ENCODE measurements at places on chromosomes 16 and 17. TPM values are rescaled to one million over a fixed set of nuclear protein-coding genes. Genes with fewer than 3 reads are reported as not detected.

- DNase-seq, result no peak
These were observed 98.0 kb downstream of the CYTH1 start for GRCh38 chr17:78684026-78684425.

- no peak for DNase-seq
These were observed 112.7 kb upstream of the CREBBP start for GRCh38 chr16:3993052-3993785.

- DNase-seq, result no peak
These were observed 41.5 kb downstream of the C16orf82 start for GRCh38 chr16:27108051-27108770.

DNA sequence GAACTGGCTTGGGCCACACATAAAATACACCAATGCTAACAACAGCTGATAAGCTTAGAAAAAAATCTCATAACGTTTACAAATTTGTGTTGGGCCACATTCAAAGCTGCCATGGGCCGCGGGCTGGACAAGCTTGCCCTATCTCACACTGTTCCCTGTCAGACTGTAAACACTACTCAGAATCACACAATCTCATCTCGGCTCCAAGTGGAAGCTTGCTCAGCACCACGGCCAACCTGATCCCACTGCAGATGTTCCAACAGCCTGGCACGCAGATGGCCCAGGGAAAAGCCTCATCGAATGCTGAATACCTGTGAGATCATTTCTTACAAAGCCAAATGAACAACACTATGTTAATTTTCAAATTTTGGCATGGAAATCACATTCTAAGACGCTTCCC, 125.8 kb downstream of the ANKRD11 start:
- DNase-seq, result no peak

DNA sequence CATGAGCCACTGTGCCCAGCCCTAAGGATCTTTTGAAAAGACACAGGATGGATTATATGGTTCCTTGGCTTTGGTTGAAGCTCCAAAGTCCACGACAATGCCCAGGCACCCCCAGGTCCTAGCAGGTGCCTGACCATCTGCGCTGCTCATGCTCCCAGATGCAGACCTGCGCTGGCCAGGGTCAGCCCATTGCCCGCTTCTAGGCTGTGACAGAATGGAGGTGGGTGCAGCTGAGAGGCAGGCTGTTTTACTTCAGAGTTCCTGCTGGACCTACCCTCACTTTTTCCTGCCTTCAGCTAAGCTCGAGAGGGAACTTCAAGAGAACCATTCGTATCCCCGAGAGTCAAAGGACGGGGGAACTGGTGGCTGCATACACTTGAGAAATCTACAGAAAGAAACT, 60.5 kb downstream of the AMFR start:
- DNase-seq, result no peak

- no peak for DNase-seq
These were observed 1.6 kb downstream of the MLX start for GRCh38 chr17:42568341-42569111.

DNA sequence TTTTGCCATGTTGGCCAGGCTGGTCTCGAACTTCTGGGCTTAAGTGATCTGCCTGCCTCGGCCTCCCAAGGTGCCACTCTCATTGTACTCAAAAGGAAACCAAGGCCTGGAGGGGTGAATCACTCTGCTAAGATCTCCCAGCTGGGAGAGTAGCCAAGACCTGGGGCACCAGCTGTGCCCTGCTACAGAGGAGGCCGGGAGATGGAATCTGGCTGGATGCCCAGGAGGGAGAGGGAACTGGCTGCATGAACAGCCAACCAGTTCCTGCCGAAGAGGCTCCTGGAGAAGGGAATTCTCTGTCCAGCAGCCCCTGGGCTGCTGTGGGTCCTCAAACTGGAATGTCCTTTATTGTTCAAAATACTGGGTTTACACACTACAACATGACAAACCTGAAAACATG, 238.7 kb upstream of the CIBAR2 start:
- peak; percentile 75 for DNase-seq

DNA sequence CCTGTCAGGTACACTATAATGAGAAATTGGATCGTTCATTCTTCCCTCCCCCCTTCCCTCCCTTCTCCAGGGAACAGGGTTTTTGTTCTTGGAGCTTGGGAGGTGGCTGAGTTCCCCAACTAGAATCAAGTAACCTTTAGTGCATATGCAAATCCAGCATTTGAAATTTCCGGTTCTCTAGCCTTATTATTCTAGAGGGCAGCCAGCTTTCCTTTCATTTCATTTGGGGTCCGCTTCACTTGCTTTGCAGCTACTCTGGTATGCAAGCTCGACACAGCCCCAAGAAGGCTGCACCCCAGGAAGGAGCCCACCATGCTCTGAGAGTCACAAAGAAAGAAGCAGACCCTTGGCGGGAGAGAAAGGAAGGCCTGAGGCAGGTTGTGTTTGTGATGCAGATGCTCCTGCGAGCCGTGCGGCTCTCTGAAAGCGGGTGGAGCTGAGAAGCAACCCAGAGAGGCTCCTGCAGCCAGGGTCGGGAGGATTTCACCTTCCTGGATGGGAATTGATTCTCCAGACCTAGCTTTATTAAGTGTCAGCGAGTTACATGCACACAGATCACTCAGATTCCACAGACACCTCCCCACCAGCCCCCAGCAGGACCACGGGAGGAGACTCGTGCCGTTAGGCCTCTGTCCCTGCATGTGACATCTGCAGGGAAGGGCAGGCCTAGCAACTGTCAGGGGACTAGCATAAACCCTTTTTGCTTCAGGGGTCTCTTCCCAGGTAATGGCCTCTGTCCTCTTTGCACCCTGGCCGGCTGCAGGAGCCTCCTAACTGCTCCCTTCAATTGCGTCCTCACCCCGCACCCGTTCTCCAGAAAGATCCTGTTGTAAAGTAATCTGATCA, 34.5 kb downstream of the PMM2 start:
- no peak for DNase-seq

- DNase-seq, result no peak
These were observed 42.7 kb downstream of the CMIP start for GRCh38 chr16:81487301-81487720.

DNA sequence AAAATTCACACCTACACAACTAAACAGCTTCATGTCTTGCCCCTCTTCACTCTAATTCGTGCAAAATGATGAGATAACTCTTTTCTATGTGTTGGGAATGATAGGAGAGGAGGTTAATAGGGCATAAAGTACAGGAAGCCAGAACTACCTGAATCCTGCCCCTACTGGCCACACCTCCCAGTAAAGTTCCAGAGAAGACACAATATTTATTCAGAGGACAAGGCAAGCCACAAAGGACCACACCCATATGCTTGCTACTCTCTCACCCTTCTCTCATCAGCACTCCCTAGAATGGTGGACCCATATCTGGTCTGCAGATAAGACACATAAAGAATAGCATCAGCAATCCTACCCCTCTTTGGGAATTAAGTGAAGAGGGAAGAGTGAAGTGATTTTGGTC, 74.6 kb downstream of the ZNF18 start:
- DNase-seq, result no peak

- no peak for DNase-seq
These were observed 24.6 kb downstream of the CCDC182 start for GRCh38 chr17:57720386-57721035.

- DNase-seq, result no peak
These were observed 12.4 kb downstream of the AMZ2 start for GRCh38 chr17:68260051-68260762.

- DNase-seq, result no peak
These were observed 510.7 kb downstream of the HAPSTR1 start for GRCh38 chr16:9602189-9602588.

DNA sequence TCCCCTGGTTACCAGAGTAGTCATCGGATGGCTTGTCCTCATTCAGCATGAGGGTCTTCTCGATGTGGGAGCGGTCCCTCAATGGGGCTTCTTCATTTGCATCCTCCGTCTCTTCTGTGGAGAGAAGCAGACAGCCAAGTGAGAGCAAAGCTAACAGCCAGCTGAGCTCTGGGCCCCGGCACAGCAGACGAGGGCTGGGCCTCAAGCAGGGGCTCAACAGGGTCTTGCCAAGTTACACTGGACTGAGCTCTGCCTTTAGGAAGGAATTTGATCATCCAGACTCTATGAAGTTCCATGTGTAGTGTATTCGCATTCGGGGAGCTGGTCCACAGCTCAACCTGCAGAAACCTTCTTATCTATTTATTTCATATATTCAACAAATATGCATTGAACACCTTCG, 37.4 kb downstream of the SRL start:
- DNase-seq, result peak; percentile 61

The COG7 gene
- polyA plus RNA-seq, result 15.7 TPM

The C17orf113 gene
- 1.8 TPM for polyA plus RNA-seq

The NUP88 gene
- polyA plus RNA-seq, result 50.6 TPM

The MYO15A gene
- 1.3 TPM for polyA plus RNA-seq

The CD79B gene
- polyA plus RNA-seq, result 4.4 TPM
